ENCODE measurements at places on chromosomes 11 and 22. TPM values are rescaled to one million over a fixed set of nuclear protein-coding genes. Genes with fewer than 3 reads are reported as not detected.

OR52I1 gene
- not detected for total RNA-seq

SEC14L6 gene
- total RNA-seq, result not detected

PTGDR2 gene
- total RNA-seq, result 0.17 TPM

OR2AG1 gene
- total RNA-seq, result not detected

PDE2A gene
- 1.7 TPM for total RNA-seq

LRRC56 gene
- 1.2 TPM for total RNA-seq

Data from activated T-cell treated with anti-CD3 and anti-CD28 coated beads, Interleukin-2, amount 50 U/mL, for 72 hours (primary cell).